T-helper 17 cell (primary cell): ENCODE measurements at places on chromosomes 3 and 15.

DNA sequence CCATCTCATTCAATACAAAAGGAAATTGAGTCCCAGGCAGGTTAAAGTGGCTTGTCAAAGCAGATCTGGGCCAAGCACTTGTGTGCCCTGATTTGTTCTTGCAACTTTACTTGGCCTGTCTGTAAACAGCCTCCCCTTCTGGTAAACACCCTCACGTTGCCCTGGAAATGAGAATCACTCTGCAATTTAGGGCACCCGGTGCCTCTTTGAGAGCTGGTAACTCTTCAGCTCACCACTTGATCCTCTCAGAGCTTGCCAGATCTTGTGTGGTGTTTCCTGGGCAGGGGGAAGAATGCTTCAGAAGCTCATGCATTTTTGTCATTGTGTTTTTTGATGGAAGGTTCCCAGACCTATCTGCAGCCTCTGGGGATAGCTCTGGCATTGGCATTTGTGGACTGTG, 11.3 kb downstream of the MED12L start:
- DNase-seq, result no peak

DNA sequence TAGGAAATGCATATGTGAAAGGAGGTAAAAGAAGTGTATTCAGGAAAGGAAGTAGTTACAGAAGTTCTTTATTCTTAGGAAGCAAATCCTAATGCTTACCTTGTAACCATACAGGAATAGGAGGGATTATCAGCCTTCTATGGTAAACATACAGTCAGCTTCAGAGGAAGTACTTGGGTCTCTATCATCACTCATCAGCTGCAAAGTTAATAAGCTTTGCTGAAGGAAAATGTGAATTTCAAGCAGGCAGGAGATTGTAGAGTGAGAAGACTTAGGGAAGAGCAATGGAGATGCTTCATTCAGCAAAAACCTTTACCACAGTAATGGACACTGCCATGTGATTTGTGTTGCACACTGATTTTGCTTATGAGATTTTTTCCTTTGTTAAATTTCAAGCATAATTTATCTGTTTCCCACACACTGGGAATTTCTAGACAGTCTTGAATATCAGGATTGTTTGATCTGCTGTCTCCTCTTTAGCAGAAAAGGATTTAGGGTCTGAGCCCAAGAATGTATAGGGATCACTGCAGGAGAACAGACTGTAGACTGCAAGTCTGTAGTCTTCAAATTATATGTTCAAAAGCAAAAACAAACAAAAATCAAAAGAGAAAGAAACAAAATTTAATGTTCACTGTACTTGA, 150.8 kb downstream of the ZNF609 start:
- DNase-seq, result no peak

GRCh38 chr3:27712136-27713077, 9.7 kb downstream of the EOMES start:
- DNase-seq, result peak; percentile 67

DNA sequence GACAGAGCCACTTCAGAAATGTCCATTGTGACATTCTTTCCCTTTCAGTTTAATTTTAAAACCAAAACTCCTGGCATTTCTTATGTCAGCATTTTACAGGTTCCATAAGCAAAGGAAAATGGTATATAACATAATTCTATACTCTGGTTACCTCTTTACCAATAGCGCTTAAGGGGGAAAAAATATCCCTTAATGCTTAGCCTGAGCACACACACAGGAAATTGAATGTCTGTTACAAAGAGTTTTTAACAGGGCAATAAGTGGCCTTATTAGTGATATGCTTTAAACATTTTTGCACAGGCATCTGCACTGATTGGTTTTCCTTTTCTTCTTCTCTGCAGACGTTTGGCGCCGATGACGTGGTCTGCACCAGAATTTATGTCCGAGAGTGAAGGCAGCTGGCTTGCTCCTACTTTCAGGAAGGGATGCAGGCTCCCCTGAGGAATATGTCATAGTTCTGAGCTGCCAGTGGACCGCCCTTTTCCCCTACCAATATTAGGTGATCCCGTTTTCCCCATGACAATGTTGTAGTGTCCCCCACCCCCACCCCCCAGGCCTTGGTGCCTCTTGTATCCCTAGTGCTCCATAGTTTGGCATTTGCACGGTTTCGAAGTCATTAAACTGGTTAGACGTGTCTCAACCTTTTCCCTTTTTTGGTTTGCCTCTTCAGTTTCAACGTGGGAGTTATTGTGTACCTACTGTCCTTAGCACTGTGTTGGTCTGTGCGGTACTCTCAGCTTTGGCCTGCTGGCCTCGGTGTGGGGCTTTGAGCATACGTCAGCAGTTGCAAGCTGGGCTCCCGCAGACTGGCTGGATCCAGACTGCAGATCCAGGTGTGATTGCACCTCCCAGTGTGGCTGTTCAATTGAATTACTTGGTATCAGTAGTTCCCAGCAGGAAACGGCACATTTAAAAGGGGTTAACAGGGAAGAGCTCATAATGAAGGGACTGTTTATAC, 7.7 kb downstream of the CRABP1 start:
- DNase-seq, result no peak

GRCh38 chr3:121998030-121998580, 23.9 kb downstream of the ILDR1 start:
- no peak for DNase-seq

DNA sequence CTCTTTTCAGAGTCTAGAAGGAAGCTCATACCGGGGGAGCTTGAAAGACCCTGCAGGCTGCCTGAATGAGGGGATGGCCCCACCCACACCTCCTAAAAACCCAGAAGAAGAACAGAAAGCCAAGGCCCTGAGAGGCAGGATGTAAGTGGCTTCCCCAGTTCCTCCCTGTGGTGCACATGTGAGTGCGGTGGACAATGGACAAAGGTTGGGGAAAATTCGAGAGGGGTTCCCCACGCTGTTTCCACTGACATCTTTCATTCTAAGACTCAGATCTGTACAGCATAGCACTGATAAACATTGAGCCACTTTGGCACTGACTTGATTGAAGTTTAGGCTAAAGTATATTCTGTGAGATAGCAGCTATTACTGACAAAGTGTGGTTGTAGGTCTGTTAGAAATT, 79.5 kb upstream of the UMPS start:
- no peak for DNase-seq

GRCh38 chr15:51680321-51680720, 982 bp upstream of the SCG3 start:
- DNase-seq, result no peak

DNA sequence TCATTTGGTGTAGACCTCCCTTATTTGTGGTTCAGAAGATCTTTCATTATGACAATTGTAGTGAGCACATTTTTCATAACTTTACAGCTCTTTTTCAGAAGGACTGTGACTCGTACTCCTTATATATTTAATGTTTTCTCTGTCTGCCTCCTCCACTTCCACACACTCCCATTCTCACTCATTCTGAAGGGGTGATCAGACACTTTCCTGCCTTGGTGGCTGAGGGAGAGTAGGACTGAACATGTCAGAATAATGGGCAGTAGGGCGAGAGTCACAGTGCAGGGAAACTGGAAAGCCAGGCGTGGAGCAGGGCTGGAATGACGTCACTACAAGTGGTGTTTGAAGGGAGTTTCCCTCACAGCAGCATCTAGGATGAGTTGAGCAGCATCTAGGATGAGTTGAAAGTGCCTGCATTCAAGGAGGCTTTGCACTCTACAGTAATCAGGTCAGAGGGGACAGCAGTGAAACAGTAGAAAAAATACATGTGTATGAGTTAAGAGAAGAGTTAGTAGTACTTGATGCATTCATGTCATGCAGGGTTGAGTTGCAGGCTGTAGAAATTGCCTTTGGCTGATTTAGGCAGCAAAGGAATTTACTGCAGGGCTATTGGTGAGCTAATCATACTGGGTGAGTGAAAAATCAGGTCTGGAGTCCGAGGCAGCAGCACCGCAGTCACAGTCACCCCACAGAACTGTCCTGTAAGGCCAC, 36.3 kb upstream of the FBXL22 start:
- DNase-seq, result no peak

DNA sequence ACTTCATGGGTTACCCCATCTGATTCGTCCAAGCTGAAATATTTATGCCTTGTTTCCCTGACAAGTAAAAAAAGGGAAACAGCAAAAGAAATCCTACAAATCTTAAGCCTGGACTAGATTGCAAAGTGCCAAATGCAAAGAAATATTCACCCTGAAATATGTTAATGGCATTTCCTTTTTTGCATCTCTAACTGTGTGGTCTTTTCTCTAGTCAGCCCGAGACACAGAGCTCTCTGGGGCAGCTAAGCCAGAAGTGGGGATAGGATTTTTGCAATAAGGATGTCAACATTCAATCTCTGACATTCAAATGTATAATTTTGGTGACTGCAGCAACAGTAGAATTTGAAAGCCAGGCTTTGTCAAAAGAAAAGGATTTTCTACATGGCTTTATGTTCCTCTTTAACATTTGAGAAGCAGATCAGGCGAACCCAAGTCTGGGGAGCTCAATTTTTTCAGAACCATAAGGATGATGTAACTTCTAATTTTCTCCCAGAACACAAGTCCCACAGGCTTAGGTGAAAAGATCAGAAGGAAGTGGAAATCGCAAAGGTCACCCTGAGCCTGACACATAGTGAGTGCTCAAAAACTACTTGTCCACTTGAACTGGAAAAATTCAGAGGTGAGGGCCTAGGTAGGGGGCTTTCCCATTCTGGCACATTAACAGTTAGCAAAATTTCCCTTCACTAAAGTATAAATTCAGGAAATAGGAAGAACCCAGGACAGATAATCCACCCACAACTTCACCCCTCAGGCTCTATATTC, 28.2 kb upstream of the KCNMB3 start:
- DNase-seq, result no peak

DNA sequence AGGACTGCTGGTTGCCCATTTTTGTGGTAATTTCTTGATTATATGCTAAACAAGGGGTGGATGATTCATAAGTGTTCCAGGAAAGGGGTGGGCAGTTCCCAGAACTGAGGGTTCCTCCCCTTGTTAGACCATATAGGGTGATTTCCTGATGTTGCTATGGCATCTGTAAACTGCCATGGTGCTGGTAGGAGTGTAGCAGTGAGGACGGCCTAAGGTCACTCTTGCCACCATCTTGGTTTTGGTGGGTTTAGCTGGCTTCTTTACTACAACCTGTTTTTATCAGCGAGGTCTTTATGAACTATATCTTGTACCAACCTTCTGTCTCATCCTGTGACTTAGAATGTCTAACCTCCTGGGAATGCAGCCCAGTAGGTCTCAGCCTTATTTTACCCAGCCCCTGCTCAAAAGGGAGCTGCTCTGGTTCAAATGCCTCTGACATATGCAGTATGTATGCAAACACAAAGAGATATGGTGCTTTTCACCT, 46.2 kb downstream of the C3orf38 start:
- DNase-seq, result no peak
